Foreskin fibroblast (primary cell): ENCODE measurements at places on chromosomes 12 and 14.

- DNase-seq = no peak
Measured at GRCh38 chr12:6450091-6450868, 1.6 kb upstream of the TAPBPL start.

DNA sequence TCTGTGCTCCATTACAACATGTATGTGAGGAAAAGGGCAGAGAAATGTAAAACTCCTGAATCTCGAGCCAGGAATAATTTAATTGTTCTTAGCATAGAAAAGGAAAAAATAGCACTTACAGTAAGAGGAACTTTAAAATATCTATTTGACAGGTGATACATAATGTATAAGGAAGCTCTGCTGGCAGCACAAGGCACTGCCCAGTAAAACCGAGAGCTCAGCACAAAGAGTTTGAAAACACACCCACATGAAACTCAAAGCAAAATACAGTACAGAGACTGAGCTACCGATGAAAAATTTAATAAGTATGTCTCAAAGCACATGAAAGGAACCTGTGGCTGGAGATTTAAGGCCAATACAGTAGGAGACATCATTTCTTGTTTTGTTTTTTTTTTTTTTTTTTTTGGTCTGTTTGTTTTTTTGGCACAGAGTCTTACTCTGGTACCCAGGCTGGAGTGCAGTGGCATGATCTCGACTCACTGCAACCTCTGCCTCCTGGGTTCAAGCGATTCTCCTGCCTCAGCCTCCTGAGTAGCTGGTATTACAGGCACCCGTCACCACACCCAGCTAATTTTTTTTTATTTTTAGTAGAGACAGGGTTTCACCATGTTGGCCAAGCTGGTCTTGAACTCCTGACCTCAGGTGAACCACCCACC is 19.2 kb downstream of the CLIP1 start:
- no peak for DNase-seq

GRCh38 chr12:52327830-52328500 is 6.8 kb upstream of the KRT83 start:
- DNase-seq = no peak

- peak; percentile 66 for DNase-seq
Measured at GRCh38 chr12:75641031-75641780, 129.8 kb upstream of the KRR1 start.

- DNase-seq = no peak
Measured at GRCh38 chr14:50829489-50830043, 1.4 kb downstream of the NIN start.

DNA sequence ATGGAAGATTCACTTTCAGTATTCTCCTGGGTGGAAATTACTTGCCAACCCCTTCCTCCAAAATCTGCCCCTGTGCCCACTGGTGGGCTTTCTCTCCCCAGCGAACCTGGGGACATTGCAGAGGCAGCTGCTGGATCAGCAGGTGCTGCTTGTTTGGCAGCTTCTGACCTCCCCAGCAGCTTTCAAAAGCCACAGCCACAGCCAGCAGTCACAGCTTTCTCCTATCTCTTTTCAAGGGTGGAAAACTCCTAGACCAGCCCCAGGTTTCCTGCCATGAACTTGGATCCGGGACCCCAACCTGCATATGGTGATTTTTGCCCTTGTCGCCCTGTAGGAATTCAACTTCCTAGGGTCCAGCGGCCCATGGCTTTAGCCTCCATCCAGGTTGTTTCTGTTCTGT is 330.8 kb downstream of the ADAMTS20 start:
- DNase-seq = no peak

- DNase-seq = no peak
Measured at GRCh38 chr12:119807380-119807779, 69.7 kb downstream of the CIT start.

DNA sequence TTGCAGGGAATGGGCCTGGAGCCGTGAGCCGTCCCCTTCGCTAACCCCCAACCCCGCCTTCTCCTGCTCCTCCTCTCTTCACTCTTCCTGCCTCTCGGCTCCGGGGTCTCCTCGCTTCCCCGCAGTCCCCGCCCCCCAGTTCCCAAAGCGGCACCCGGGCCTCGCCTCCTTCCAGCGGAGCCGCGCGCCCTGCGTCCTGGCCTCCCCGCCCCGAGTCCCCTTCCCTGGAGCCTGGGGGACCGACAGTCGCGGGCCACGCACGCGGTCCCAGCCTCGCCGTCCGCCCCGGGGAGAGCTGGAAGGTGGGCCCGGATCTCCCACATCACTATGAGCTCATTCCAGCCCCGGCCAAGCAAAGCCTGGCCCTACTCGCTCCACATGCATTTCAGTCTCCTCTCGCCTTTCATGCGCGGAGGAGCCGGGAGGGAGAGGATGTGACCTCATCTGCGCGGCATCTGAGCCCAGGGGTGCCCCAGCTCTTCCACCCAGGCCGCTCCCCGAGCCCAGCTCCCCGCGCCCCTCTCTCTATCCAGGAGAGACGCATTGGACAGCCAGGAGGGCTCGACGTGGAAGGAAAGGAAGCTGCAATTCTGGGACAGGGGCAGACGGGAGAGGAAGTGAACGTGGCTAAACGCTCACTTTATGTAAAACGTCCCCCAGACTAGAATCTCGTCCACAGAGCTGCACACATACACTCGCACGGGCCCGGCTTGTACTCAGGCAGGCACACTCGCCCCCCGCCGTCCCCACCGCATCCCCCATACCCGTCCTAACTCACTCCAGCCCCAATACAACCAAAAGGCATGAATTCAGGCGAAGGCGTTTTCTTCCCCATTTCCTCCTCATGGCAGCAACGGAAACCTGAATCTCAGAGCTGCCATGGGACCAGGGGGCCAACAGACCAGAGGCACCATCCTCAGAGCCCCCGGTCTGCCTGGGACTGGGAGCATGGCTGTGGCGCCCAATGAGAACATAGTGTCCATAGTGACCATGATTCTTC is 108.7 kb upstream of the CCND2 start:
- DNase-seq = peak; percentile 65

GRCh38 chr12:105935981-105936380 is 202.8 kb downstream of the NUAK1 start:
- DNase-seq = peak; percentile 34

DNA sequence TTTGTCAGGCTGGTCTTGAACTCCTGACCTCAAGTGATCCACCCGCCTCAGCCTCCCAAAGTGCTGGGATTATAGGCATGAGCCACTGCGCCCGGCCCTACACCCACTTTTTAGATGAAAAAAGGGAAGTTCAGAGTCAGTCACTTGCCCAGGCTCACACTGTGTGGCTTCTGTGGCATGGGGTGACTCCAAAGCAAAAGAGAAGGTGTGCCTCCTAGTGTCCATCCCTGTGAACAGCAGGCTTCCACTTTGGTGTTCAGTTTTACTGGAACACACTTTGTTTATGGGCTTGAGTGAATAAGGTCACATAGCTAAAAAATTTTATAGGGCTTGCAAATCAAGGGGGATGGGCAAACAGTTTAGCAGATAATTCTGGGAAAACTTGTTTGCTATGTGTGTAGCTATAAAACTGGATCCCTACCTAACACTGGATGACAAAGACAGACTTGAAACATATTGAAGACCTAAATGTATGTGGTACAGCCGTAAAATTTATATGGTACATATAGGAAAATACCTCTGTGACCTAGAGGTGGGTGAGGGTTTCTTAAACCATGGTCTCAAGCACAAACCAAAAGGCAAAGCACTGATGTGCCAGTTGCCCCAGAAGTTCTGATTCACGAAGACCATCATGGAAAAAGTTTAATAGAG is 54.9 kb downstream of the EID3 start:
- DNase-seq = peak; percentile 70

DNA sequence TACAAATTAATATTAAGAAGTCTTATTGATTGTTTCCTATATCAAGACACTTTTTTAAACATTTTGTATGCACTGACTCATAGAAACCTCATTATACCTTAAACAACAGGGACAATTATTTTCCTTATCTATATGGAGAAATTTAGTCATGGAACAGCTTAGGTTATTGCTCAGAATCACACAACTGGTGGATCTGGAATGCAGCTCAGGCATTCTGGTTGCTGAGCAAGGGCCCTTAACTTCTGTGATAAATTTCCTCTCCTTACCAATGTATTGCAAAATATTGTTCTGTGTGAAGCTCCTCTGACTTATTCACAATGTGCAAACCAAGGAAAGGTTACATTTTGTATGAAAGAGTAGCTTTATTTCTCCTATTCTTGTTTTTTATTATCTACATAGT is 817.8 kb downstream of the LRFN5 start:
- DNase-seq = no peak

- DNase-seq = no peak
Measured at GRCh38 chr12:104769144-104769561, 188.9 kb downstream of the SLC41A2 start.

GRCh38 chr14:56374421-56374820 is 205.2 kb upstream of the TMEM260 start:
- no peak for DNase-seq

DNA sequence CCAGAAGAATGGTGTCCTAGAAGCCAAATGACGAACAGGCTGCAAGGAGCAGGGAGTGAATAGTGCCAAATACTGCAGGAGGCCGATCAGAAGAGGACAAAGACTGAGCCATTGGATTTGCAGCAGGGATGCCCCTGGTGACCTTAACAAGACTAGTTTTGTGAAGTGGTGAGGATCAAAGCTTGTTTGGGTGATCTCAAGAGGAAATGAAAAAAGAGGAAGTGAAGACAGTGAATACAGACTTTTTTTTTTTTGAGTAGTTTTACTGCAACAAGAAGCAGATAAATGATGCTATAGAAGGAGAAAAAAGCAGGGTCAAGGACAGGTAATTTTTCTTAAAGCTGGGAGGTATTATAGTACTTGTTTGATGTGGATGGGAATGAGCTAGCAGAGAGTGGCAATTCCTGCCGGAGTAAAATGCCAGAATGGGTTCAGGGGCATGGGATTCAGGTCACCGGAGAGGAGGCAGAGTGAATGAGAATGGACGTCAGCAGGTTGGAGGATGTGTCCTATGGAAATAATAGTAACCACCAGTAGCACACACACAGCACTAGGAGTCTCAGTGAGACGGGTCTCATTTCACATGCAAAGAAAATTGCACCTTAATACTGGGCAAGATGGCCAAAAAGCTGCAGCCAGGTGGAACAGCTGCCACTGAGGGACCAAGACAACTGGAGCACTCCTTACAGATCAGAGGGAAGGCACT is 345.8 kb upstream of the CCDC196 start:
- DNase-seq = no peak

DNA sequence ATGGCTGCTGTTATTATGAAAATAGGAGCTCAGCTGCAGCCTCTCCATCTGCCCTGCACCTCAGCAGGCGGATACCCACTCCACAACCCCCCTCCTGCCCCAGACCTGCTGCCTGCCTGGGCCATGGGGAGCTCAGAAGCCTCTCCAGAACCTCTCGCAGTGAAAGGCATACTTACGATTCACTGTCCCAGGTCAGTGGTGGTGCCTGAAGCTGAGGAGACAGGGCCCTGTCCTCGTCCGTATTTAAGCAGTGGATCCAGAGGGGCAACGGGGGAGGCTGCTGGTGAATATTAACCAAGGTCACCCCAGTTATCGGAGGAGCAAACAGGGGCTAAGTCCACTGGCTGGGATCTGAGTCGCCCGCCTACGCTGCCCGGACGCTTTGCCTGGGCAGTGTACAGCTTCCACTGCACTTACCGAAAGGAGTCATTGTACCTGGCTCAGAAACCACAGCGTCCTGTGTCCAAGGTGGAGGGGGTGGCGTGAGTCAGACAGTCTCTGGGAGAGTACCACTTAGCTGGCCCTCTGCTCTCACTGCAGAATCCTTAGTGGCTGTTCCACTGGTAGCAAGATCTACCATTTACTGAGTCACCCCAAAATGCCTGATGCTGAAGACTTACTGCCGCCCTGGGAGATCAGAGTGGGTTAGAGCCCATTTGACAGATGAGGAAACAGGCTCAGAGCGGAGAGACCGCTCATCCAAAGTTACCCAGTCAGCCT is at the start of gene SERPINA1:
SERPINA1 (minus strand) TSS at position 219 of the 720 bp plus-strand sequence. CDS start 5,365 bp downstream, outside the sequence.
- no peak for DNase-seq

- no peak for DNase-seq
Measured at GRCh38 chr14:35534208-35534872, 376 bp downstream of the INSM2 start.

- DNase-seq = no peak
Measured at GRCh38 chr14:28599605-28600004, 167.0 kb upstream of the FOXG1 start.

DNA sequence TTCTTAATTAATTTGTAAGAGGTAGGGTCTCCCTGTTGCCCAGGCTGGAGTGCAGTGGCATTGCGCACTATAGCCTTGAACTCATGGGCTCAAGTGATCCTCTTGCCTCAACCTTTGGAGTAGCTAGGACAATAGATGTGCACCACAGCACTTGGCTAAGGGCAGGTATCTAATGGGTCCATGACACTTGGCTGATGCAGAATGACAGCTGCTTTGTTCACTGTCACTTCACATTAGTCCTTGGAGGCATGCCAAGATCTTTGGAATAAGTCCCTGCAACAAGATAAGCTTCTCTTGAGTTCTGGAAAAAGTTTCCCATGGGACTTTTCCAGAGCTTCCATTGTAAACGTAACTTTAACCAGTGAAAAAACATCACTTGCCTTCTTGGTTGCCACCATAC is 23.4 kb downstream of the COQ6 start:
- no peak for DNase-seq

GRCh38 chr12:18430425-18431048 is 169.2 kb downstream of the PIK3C2G start:
- peak; percentile 41 for DNase-seq

DNA sequence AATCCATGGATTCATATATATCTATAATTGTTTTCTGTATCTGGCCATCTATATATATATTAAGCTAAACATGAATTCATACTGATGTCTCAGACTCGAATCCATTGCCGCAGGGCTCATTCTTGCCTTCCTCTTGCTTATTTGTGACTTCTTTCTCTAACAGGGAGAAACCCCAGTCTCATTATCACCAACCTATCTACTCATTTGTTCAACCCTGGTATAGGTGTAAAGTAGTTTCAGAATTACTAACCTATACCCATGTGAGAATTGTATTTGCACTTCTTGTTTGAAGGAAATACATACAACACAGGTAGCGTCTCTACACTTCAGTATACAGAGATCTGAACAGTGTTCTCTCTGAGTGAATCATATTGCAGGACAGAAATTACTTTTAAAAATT is 77.7 kb downstream of the PTPN11 start:
- DNase-seq = no peak

GRCh38 chr12:49580572-49581535 is 12.9 kb upstream of the MCRS1 start:
- peak; percentile 86 for DNase-seq

GRCh38 chr12:57416039-57416996 is 14.5 kb downstream of the R3HDM2 start:
- peak; percentile 33 for DNase-seq

GRCh38 chr14:78758333-78758732 is 588.2 kb downstream of the NRXN3 start:
- no peak for DNase-seq

DNA sequence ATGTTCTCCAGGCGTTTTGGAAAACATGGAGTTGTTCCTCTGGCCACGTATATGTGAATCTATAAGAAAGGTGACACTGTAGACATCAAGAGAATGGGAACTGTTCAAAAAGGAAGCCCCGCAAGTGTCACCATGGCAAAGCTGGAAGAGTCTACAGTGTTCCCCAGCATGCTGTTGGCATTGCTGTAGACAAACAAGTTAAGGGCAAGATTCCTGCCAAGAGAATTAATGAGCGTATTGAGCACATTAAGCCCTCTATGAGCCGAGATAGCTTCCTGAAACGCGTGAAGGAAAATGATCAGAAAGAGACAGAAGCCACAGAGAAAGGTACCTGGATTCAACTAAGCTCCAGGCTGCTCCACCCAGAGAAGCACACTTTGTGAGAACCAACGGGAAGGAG is 92.5 kb upstream of the EIF5 start:
- DNase-seq = no peak
